ENCODE measurements at places on chromosomes 5 and 9.

DNA sequence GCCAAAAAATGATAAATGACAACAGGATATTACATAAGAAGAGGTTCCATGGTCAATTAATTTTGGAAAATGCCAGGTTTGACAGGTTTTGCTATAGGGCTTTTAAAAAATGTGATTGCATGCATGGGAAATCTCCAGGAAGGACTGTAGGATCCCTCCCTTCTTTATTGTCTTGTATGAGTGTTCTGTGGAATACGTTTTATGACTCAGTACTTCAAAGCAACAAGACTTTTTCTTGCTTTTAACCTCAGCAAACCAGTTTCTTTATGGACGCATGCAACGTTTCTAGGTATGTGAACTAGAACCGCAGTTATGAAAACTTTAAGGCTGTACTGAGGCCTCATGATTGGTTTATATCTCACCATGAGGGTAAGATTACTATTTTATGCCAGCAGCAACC, 76.6 kb upstream of the NTRK2 start:
- no peak overlapping the region for H3K27ac ChIP-seq
- no peaks in the 10 kb centered on the region for H3K36me3 ChIP-seq
- no peak overlapping the region for H3K4me3 ChIP-seq
- no peaks in the 10 kb centered on the region for H3K27me3 ChIP-seq

- H3K27me3 ChIP-seq: peaks cover 11% of the 10 kb centered on the region
- no peak overlapping the region for H3K4me3 ChIP-seq
- no peak for DNase-seq
- no peak overlapping the region for H3K27ac ChIP-seq
- no peaks in the 10 kb centered on the region for H3K36me3 ChIP-seq
Observed at GRCh38 chr5:180665682-180666404, 16.4 kb upstream of the FLT4 start.

DNA sequence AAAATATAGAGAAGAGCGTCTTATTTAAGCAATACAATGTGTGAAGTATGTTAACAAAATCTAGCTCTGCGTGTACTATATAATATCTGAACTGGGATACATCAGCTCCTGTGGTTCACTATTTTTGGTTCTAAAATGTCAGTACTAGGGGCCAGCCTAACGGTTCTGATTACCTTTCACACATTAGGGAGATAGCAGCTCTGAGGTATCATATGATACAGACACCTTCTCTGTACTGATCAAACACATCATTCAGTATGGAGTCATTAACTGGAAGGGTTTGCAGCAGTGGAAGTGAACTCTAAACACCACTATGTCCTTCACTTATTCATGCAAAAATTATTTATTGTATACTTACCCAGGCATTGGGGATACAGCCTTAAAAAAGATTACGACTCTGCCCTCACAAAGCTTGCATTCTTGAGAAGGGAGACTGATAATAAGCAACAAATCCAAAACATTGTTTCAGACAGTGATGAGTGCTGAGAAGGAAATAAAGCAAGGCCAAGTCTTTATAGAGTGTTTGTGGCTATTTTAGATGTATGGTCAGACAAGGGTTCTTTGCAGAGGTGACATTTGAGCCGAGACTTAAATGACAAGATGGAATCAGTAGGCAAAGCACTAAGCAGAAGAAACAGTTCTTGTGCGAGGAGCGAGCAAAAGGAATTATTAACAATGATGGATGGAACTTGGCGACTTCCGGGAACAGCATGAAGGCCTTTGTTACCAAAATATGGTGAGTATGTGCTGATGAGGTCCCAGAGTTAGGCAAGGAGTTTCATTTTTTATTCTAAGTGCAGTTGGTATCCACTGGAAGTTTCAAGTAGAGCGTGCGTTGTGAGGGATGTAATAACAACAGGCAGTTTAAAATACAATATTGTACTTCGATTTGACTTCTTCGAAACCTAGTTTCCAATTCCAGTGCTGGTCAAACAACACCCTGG, 1.8 kb upstream of the LNPEP start:
- H3K4me3 ChIP-seq: peak overlapping the region; percentile 88
- H3K36me3 ChIP-seq: peaks cover 23% of the 10 kb centered on the region
- no peaks in the 10 kb centered on the region for H3K27me3 ChIP-seq
- peak; percentile 27 for DNase-seq
- H3K4me1 ChIP-seq: peaks cover 58% of the 10 kb centered on the region
- peak overlapping the region; percentile 97 for H3K27ac ChIP-seq

DNA sequence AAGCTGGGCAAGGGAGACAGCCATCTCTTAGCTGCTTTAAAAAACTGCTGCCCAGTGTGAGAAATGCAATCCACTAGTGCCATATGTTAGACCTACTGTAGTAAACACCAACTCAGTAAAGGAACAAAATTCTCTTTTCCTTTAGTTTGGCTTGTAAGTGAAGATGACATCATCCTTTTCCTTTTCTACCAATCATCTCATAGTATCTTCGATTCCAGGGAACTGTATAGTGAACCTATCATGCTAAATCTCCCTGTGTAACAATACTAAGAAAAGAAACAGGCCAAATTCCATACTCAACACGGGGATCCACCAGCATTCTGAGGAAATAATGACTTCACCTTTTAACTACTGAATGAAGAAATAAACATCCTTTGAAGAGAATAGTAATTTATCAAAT, 100.1 kb downstream of the RAPGEF6 start:
- DNase-seq: no peak
- peaks cover 63% of the 10 kb centered on the region for H3K4me1 ChIP-seq
- peak overlapping the region; percentile 27 for H3K27ac ChIP-seq
- H3K36me3 ChIP-seq: peaks cover 36% of the 10 kb centered on the region
- H3K27me3 ChIP-seq: no peaks in the 10 kb centered on the region

GRCh38 chr9:128211186-128211980, 8.2 kb downstream of the DNM1 start:
- H3K4me1 ChIP-seq: no peaks in the 10 kb centered on the region
- no peaks in the 10 kb centered on the region for H3K36me3 ChIP-seq
- H3K27me3 ChIP-seq: peaks cover 22% of the 10 kb centered on the region
- H3K4me3 ChIP-seq: no peak overlapping the region

DNA sequence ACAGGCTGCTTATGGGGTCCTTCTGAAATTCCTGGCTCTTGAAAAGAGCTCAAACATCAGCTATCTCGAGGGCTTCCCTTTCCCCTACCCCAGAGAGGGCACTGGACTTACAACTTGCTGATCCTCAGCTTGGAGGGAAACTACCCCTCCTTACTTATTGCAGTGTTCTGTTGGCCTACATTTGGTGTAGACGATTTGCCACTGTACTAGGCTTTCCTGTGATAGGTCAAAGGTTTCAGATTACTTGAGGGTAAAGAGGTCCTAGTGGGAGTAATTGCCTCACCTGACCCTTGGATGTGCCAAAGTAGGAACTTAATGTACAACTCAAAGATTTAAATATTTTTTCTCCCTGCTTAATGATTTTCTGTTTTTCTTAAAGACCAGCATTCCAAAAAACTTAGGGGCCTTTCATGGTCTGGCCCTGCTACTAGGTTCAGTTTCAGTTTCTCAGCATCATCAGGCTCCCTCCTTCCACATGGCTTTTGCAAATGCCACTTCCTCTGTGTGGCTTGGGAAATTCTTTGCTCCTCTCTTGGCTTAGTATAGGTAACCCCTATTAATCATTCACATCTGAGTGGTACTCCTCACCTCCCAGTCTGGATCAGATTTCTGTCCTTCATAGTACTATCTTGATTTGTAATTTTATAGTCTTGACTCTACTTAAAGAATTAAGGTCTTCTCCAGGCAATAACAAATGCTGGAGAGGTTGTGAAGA, 32.4 kb downstream of the CYSTM1 start:
- H3K4me3 ChIP-seq: no peak overlapping the region
- no peaks in the 10 kb centered on the region for H3K36me3 ChIP-seq
- H3K27ac ChIP-seq: peak overlapping the region; percentile 50
- DNase-seq: no peak
- peaks cover 2% of the 10 kb centered on the region for H3K27me3 ChIP-seq

- DNase-seq: no peak
- no peaks in the 10 kb centered on the region for H3K36me3 ChIP-seq
- no peak overlapping the region for H3K27ac ChIP-seq
- peaks cover 2% of the 10 kb centered on the region for H3K4me1 ChIP-seq
Observed at GRCh38 chr5:65262096-65262495, 219.6 kb downstream of the ADAMTS6 start.
